ENCODE measurements at places on chromosomes 11 and 22.

- DNase-seq, result no peak
Observed at GRCh38 chr22:49099089-49099488, 728.6 kb downstream of the BRD1 start.

GRCh38 chr11:100816823-100817222 lies 129.7 kb downstream of the ARHGAP42 start:
- DNase-seq, result no peak

DNA sequence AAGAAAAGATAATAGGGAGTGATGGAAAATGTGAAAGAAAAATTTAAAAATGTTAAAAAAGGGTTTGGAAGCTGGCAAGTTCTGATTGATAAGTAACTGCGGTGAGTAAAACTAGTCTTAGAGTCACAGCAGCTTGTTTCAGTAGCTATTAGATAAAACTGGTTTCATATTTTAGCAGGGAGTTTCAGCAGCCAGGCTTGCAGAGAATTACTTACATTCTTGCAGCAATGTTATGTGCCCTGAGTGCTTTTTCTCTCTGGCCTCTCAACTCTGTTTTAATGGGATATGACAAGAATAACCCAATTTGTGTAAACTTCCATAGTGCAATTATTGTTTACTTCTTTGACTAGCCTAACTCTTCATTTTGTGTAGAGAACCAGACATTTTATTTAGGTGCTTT lies 33.6 kb downstream of the PPME1 start:
- no peak for DNase-seq

GRCh38 chr11:19919050-19919561 lies 206.5 kb downstream of the NAV2 start:
- no peak for DNase-seq

DNA sequence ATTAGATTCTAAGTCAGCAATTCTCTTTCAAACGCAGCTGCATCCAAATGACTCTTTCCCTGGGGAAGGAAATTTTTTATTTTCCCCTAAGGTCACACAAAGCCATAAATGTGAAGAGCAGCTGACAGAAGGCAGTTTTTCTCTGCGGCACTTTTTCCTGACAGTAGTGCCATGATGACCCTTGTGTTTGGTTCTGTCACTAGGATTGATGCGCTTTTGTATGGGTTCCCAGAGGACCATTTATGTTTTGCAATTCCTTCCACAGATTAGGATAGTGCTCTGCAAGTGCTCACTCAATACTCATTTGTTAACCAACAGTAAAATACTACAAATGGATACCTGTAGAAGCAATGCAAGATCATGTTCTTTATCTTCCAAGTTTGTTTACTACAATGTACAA lies 359.6 kb upstream of the CTSC start:
- DNase-seq, result no peak

DNA sequence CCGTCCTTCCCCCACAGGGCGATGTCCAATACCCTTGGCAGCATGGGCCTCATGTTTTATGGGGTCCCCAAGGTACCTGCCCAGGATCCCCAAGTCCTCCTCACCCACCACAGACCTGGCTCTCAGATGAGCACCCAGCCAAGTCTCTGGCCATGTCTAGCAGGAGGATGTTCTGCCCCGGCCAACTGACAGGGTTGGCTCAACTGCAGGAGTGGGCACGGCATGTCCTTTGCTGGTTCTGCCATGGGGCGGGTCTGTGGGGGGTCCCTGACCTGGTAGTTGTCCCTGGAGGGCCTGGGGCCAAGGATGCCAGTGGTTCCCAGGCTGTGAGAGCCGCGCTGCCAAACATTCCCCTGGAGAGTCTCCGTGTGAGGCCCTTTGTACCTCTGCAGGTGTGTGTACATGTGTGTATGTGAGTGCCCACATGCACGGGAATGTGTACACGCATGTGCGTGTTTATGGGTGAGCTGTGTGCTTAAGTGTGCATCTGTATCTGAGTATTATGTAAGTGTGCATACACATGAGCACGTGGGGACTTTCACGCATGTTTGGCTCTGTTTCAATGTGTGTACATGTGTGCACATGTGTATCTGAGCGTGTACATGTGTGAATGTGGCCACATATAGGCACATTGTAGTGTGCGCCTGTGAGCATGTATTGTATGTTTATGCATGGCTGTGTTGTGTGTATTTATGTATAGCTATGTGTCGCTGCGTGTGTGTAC lies 85.5 kb downstream of the KCNQ1 start:
- DNase-seq, result no peak

DNA sequence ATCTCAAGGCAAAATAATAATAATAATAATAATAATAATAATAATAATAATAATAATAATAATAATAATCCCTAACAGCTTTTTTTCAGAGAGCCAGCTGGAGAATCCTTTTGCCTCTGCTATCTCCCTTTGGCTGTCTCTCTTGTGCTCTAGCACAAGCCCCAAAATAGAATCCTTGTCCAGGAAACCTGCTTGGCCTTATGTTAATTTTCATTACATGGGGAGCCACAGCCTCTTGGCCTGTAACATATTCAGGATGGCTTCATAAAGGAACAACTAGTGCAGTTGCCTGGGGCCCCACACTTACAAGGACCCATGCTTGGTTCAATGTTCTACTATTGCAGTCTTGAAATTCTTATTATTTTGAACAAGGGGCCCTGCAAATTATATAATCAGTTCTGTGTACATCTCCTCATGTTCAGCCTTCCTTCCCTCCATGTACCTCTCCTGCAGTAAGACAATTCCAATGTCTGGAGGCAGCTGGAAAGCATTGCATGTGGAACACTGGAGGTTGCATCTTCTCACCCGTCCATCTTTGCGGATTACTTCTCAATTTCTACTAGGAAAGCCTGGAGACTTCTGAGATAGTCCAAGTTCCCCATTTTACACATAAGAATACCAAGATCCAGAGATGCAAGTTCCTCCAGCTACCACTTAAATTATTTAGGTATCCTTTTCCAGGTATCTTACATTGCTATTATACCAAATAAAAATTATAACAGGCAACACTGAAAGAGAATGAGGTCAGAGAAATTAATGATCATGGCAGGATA lies 37.8 kb upstream of the SORL1 start:
- DNase-seq, result no peak

- DNase-seq, result no peak
Observed at GRCh38 chr11:2198621-2199365, 27.2 kb upstream of the TH start.

GRCh38 chr11:64472593-64473455 lies 113.9 kb downstream of the RPS6KA4 start:
- DNase-seq, result no peak

- DNase-seq, result no peak
Observed at GRCh38 chr11:17821648-17822400, 87.2 kb downstream of the KCNC1 start.

DNA sequence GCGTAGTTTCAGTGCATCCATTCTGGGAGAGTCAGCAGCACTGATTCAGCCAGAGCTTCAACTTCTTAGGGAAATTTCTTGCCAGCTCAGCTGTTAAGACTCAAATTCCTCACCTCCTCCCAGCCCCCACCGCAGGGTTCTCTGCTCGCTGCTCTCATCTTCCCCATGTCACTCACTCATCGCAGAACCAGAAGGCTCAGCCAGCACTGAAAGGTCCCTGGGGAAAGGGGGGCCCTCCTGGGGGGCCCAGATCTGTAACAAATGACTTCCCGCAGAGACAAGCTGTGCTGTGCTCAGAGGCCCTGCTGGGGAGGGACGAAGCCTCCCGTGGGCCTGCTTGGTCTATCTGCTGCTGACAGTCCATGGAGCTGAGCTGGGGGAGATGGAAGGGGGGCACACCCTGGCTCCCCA lies 220.6 kb downstream of the NTM start:
- no peak for DNase-seq

DNA sequence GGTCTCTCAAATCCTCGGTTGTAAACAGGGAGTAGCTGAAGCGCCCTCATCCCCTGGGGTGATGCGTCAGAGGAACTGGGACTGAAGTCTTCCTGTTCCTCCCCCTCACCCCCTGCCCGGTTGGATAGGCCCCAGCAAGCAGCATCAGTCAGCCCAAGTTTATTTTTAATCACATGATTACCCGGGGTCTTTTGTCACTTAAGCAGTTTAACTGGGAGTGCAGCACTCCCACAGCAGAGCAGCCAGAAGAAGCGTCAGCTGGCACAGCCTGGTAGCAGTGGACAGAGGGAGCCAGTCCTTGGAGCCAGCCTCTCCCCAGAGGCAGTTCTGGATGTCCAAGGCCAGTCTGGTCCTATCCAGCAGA lies 342.1 kb downstream of the CTTN start:
- DNase-seq, result no peak

DNA sequence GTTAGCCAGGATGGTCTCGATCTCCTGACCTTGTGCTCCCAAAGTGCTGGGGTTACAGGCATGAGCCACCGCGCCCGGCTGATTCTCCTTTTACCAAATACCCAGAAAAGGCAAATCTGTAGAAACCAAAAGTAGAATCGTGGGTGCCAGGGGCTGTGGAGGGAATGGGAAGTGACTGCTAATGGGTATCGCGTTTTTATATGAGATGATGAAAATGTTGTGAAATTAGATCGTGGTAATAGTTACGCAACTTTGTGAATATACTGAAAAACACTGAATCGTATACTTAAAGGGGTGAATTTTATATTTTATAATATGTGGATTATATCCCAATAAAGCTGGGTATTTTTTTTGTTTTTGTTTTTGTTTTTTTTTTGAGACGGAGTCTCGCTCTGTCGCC lies 48.2 kb upstream of the CREB3L1 start:
- DNase-seq, result no peak

- no peak for DNase-seq
Observed at GRCh38 chr22:45876136-45877035, 100.6 kb downstream of the WNT7B start.

DNA sequence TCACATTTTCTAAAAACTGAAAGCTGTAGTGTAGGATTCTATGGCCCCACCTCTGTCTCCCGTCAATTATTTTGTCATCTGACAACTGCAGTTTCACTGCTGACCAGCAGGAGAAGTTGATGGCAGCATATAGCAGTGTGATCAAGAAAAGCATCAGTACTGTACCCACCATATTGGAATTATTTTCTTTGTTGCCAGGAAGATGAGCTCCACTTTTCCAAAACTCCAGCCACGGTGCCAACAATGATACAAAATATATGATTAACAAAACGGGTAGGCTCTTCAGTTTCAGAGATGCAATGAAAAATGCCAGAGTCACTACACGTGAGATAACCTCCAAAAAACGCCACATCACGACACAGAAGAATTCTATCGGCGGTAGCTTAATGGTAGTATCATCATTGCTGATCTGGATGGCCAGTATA lies 41.3 kb downstream of the XKR3 start:
- no peak for DNase-seq

GRCh38 chr11:86932924-86933875 lies 22.0 kb downstream of the FZD4 start:
- no peak for DNase-seq

DNA sequence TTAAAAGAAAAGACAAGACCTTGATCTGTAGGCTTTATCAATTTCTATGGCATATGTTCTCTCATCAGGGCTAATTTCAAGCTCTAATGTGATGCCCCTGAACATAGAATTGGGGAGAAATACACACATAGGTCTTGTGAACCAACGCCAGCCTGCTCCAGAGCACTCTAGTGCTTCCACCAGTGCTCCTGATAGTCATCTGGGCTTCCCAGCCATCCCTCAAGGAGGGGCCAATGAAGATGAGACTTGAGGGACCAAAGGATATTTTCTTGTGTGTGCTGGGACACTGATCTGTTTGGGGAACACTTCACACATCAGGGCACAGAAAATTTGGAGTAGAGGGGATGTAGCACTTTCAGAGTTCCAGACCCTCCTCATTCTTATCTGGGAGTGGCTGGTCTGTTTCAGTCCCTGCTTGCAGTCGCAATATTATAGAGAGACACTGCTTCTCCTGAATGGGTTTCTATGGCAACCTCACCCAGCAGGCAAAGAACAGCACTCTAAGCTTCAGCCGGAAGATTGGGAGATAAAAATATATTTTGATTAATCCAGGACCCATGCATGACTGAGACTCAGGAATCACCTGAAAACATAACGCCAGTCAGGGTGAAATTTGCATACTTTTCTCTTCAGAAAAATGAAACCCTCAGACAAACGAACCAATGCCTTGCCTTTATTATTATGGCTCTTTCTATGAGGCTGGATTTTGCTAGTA lies 28.4 kb upstream of the SCN3B start:
- no peak for DNase-seq

GRCh38 chr11:59691156-59691555 lies 22.3 kb upstream of the PATL1 start:
- DNase-seq, result no peak

DNA sequence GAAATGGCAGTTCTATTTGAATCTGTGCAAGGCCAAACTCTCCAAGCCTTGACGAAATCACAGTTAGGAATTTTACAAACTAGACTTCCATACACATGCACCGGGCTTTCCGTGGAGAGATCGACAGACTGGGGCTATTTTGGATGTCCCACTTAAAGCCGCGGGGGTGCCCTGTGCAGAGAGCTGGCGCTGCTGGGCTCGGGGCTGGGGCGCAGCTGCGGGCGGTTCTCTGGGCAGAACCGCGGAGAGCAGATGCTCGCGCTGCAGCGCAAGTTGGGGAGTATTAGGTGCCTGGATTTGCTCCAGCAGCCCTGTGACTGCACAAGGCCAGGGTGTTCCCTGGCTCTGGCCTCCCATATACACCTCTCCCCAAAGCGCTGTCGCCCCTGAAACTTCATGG lies 67.2 kb downstream of the SPATA19 start:
- DNase-seq, result no peak

- DNase-seq, result no peak
Observed at GRCh38 chr11:111846063-111846462, 25.3 kb downstream of the ALG9 start.

DNA sequence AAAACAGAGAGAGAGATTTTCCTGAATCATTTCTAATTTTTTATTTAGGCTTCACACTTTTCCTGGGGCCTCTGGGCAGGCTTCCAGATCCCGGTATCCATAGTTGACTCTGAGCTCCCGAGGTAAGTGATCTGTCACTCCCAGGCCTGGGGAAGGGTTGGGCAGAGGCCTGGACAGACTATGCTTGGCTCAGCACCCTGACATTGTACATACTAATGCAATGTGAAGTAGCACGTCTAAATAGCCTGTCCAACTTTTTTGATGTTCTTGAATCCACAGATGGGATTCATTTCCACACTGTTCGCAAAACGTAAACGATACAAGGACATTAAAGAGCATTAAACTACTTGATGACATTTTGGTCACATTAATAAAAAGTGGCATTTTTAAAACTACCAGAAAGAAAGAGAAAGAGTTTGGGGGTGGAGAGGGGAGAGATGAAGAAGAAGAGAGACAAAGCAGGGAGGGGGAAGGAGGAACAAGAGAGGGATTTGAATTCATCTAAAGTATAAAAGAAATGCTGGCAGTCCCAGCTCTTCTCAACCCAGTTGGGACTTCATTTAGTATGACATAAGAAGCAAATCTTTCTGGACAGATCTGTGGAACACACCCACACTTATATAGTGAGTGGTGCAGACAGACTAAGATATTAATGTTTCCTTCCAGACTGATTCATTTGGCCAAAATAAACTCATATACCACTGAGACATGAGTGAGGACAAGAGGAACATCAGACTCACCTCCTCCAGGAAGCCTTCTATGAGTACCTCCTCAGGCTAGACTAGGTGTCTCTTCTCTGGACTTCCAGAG lies 514.2 kb downstream of the SOX6 start:
- DNase-seq, result no peak

All from activated T-cell treated with anti-CD3 and anti-CD28 coated beads for 48 hours (primary cell).